ENCODE measurements at places on chromosomes 16 and 17.

DNA sequence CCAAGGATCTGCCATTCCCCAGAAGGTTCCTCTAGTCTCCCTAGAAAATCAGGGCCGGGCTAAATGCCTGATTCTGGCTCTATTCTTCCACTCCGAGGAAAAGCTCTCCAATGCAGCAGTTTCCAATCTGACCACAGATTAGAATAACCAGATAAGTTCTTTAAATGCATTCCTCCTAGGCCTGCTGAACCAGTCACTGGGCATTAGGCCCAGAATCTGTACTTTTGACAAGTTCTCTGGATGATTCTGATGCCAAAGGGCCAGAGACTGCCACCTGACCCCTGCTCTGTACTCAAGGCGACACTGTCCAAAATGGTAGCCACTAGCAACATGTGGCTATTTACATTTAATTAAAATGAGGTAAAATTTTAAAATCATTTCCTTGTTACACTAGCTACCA is 22.3 kb downstream of the MAP3K14 start:
- DNase-seq: no peak

DNA sequence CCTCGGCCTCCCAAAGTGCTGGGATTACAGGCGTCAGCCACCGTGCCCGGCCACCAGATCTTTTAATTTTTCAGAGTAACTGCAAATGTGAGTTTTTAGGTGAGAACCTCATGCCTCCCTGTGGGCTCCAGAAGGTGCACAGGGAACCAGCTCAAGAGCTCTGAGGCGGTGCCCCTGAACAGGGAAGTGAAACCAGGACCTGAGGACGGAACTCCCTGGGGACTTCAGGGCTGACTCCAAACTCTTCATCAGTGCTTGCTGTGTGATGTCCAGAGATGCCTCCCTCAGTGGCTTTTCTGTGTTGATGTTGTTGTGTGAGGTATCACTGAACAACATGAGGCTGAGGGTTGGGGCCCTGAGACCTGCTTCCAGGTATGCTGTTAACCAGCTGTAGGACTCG is 23.8 kb downstream of the SLC12A3 start:
- no peak for DNase-seq

GRCh38 chr16:52787709-52788108 is 240.8 kb upstream of the TOX3 start:
- no peak for DNase-seq

GRCh38 chr16:59330019-59330670 is 596.0 kb upstream of the GOT2 start:
- DNase-seq: no peak

- no peak for DNase-seq
These were observed 4.5 kb upstream of the HEXIM1 start for GRCh38 chr17:45143767-45144198.

- no peak for DNase-seq
These were observed 56.1 kb downstream of the RGS9 start for GRCh38 chr17:65193305-65193704.

DNA sequence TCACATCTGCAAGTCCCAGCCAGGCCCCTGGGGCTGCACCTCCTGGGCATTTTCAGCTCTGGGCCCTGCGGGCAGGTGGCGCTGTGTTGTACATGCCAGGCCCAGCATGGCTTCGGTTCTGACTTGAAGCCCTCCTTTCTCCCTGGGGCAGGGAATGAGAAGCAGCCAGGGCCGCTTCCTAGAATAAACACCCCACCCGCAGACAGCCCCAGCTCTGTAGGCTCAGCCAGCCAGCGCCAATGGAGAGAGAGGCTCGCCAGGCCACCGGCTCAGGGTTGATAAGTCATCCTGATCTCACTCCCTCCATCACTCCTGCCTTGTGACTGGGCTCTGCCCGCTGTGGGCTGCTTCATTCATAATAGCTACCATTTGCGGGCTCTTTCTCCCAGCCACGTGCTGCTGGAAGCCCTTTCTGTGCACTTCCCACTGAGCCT is 6.0 kb upstream of the GLIS2 start:
- peak; percentile 64 for DNase-seq

DNA sequence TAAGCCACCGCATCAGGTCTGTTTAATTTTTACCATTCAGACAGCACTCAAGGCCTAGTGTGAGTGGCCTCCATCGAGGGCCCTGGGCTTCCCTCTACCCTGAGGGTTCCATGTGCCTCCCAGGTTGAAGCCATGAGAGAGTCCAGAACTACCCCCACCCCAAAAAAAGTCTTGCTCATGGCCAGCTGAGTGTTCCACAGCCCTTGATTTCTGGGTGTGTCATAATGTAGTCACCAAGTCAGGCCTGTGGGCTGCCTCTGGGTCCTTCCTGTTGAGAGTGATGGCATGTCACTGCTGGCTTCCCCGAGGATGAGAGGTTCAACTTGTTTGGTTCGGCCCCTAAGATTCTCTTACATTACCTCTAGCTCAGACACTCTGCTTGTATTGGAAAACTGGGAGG is 100.6 kb downstream of the PITPNC1 start:
- peak; percentile 61 for DNase-seq

GRCh38 chr17:7207120-7208001 is 12.3 kb downstream of the DLG4 start:
- no peak for DNase-seq

- no peak for DNase-seq
These were observed 35.5 kb downstream of the UBN1 start for GRCh38 chr16:4882633-4883285.

- DNase-seq: no peak
These were observed 7.7 kb downstream of the HAPSTR1 start for GRCh38 chr16:9099131-9099625.

- no peak for DNase-seq
These were observed 35.4 kb downstream of the ACTG1 start for GRCh38 chr17:81477173-81477572.

- no peak for DNase-seq
These were observed 43.9 kb downstream of the TMEM186 start for GRCh38 chr16:8753416-8754054.

DNA sequence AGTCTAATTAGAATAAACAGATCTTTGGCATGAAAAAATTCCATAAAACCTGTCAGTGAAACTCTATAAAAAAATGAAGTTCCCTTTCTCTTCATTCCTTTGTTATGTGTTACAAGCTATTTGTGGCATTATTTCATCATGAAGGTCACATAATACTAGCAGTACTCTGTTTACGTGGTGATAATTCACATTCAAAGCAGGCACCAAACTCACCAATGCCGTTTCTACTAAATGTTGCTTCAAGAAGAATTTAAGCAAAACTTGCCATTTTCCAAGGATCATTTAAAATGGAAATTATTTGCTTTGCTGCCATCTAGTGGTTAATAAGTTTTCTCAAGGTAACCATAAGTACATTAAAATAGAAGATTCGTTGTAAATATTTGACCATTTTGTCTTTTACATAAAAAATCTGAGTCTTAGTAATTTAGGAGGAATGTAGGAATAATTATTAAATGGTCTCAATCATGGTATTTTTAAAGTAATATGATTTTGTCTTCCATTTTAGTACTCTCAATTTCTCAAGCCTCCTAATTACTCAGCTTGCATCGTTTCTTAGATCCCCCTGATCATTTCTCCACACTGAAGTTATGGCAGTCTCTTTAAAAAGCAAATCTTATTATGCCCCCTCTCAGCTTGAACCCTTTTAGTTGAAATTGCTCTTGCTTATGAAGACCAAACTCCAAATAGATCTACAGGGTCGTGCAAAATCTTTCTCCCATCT is 80.8 kb downstream of the OMG start:
- no peak for DNase-seq

DNA sequence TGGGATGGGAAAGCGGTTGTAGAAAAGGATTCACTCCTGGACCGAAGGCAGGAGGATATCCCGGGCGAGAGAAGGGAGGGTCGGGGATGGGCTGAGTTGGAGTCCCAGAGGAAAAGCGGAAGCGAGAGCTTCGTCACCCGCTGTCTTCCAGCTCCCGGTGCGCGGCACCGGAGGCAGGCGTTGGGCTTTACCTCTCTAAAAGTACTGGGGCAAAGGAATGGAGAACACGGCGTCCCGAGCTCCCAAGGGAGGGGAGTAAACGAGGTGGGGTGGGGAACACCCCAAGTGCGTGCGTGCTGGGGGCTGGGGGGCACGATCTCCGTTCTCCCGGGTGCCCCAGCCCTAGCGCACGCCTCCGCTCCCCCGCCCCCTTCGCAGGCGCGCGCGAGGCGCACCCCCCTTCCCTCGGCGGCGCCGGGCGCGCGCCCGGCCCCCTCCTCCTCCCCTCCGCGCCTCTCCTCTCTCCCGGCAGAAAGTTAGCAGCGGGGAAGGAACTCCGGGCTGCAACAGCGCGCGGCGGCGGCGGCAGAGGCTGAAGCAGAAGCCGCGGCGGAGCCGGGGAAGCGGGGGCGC is at the start of gene HS3ST4:
HS3ST4 (plus strand) TSS at position 441 of the 573 bp plus-strand sequence.
- DNase-seq: no peak

DNA sequence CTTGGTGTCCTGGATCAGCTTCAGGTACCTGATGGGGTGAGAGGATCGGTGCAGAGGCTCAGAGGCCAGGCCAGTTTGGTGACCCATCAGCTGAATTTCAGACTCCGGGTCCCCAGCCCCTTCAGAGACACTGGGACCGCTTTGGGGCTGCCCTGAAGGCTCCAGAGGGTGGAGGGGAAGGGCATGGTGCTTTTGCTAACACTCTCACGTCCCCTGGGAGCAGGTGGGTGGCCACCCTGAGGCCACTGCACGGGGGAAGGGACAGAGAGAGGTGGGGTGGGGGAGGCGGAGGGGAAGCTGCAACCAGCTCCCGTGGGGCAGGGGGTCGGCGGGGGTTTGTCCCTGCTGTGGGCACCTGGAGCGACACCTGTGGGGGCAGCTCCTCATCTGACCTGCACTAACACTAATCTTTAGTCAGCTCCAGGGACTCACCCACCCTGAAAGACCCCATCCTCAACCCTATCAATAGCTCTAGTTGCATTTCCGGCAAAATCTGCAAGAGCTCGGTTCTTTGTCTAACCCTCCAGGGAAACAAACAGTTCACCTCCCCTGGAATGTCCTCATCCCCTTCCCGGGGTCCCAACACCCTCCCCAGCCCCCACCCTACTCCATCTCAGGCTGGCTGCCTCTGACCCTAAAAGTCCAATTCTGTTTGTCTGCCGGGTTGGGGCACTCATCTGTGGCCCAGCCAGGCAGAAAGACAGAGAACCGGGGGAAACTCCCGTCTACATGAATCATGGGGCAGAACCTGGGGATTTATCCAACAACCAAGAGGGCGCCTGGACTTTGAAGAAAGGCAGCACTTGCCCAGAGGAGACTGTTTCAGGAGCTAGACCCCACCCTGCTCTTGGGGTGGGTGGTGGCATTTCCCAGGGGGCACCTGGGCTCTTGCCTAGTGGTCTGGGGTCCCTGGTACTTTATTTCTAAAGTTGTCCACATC is 91.9 kb upstream of the CBX4 start:
- DNase-seq: no peak

DNA sequence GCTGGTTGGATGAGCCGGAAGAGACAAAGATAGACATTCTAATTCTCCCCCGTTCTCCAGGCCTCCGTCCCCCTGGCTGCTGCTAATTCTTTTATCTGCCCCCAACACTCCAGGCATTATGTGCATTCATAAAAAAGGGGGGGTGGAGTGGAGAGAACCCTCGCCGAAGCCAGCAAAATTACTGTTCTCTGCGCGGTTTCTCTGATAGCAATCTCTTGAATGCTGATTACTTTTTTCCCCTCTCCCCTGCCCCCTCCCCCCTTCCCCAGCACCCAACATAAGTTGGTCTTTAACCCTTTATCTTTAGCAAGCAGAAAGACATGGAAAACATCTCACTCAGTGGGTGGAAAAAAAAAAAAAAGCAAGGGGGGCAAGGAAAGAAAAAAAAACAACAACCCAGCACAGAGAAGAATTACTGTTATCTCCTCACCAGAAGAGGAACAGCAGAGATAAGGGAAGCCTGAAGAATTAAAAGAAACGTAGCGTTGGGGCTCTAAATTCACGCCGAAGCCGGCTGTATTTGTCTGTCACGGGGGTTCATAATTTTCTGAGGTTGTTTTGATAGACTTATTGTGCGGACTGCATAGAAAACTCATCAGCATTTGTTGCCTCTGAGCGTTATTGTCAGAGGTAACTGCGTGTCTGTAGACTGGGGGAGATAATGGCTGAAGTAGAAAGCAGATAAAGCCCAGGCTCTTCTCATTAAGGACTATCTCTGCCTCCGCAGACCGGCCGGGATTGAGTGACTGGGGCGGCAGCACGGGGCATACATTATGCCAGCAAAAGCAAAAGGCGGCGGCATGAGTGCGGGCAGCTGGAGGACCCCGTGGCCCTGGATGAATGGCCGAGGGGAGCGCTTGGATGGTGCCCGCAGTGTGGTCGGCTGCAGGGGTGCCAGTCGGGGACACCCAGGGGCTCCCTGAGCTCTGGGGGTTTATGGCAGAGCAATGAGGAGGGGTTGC is 126.9 kb downstream of the MRM1 start:
- peak; percentile 16 for DNase-seq
